ENCODE measurements at places on chromosomes 3 and 15.

- DNase-seq, result no peak
Measured at GRCh38 chr3:188624828-188625227, 470.9 kb downstream of the LPP start.

GRCh38 chr15:63505842-63506222, 1.4 kb downstream of the USP3 start:
- no peak for DNase-seq

DNA sequence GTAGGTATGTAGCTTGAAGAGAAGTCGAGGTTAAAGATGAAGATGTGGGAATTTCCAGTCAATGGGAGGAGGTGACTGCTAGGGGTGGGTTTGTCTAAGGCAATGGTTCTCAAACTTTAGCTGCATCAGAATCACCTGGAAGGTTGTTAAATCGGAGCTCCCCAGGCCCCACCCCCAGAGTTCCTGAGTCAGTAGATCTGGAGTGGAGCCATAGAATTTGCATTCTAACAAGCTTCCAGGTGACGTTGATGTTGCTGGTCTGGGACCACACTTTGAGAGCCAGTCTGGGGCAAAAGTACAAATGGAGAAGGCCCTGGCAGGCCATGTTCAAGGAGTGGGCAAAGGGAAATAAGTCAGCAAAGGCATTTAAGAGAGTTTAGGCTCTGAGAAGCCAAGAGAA, 69.1 kb downstream of the CMTM8 start:
- no peak for DNase-seq

DNA sequence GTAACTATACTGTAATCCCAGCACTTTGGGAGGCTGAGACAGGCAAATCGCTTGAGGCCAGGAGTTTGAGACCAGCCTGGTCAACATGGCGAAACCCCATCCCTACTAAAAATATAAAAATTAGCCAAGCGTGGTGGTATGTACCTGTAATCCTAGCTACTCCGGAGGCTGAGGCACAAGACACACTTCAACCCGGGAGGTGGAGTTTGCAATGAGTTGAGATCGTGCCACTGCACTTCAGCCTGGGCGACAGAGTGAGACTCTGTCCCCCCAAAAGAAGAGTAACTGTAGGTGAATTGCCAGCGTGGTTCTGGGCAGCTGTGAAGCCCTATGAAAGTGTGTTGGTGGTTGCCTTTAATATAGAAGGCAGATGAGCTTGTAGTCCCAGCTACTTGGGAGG, 95.9 kb downstream of the SLCO3A1 start:
- no peak for DNase-seq

GRCh38 chr15:45719490-45719889, 84.7 kb downstream of the SQOR start:
- no peak for DNase-seq

DNA sequence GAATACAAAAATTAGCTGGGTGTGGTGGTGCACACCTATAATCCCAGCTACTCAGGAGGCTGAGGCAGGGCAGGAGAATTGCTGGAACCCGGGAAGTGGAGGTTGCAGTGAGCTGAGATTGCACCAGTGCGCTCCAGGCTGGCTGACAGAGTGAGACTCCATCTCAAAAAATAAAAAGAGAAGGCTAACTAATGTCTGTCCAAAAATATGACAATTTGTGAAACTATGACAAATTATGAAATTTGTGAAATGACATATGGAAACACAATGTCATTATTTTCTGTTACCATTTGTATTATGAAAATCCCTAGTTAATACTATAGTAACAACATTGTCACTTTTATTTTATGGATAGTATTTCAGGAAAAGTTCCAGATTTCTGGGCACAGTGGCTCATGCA, 1306.3 kb upstream of the EPHA6 start:
- DNase-seq, result no peak

DNA sequence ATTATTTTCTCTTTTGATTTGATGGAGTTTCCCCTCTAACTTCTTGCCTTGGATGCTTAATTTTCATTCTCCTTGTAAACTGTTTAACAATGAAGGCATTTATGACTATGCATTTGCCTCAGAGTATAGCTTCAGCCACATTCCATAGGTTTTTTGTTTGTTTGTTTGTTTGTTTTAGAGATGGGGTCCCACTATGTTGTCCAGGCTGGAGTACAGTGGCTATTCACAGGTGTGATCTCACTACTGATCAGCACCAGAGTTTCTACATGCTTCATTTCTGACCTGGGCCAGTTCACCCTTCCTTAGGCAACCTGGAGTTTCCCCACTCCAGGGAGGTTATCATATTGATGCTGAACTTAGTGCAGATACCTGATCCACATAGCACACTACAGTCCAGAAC, 4.1 kb downstream of the SECISBP2L start:
- DNase-seq, result no peak

DNA sequence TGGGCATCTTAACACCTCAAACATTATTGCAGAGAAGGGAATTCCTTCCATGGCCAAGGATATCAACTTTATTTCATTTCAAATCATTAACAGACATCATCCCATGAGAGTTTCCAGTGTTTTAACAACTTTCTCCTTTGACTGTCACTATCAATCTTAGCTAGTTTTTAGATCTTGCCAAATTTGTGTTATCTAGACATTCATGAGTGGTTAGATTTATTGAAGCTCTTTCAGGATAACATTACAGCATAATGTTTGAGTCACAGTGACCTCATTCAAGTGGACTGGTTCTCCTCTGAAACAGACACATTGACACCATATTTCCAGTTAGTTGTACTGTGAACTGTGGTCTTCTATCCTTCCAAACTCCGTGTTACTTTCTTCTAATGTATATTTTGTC, 8.6 kb upstream of the TNFAIP8L3 start:
- no peak for DNase-seq

DNA sequence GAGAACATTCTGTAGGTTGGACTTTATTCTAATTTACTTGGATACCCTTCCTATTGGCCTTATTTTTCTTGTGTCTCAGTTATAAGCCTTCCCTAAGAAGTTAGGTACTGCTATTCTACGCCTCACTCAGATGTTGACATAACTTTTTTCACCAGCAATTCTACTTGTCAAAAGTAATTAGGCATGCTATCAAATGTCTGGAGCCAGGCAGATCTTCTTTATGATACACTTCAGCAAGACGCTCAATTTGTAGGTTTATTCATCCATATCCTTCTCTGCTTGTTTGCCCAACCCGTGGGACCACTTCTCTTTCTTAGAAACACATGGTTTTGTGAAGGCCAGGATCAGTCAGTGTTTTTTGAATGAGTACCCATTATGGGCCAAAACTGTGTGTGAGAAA, 36.2 kb upstream of the COL8A1 start:
- DNase-seq, result no peak

- no peak for DNase-seq
Measured at GRCh38 chr3:28923994-28924393, 356.9 kb upstream of the RBMS3 start.

DNA sequence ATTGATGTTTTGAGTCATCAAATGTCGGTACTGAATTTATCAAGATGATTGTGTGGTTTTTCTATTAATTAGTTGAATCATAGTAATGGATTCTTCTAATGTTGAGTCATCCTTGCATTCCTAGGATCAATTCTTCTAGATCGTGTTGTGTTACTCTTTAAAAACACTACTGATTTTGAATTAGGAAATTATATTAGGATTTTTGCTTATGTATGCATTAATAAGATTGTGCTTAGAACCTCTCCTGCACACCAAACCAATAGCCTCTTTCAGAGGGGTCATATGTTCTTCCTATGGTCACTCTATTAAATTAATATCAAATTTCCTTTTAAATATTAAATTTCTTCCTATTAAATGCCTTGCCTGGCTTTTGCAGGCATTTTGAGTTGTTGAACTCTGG, 151.7 kb upstream of the TOPAZ1 start:
- no peak for DNase-seq

DNA sequence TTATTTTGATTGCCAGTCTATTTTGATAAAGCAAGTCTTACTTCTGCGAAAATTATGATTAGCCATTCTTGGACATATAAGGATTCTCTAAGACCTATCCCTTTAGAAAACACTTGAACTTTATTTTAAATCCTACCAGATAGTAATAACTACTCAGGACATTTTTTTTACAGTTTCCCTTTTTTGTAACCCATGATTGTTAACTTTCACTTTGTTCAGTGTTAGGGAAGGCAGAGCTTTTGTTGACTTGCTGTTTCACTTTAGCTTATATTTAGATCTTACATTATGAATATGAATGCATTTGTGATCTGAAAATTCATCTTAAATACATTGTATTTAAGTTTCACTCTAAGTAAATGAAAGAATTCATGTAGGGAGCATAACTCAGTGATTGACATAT, 167.0 kb downstream of the AKAP13 start:
- DNase-seq, result no peak

- no peak for DNase-seq
Measured at GRCh38 chr15:67311731-67312130, 57.1 kb downstream of the IQCH start.

GRCh38 chr3:152574461-152575079, 260.4 kb upstream of the P2RY1 start:
- DNase-seq, result peak; percentile 67

- no peak for DNase-seq
Measured at GRCh38 chr3:66497288-66497984, 3.4 kb downstream of the LRIG1 start.

- no peak for DNase-seq
Measured at GRCh38 chr3:109570408-109570807, 233.1 kb upstream of the DPPA4 start.

DNA sequence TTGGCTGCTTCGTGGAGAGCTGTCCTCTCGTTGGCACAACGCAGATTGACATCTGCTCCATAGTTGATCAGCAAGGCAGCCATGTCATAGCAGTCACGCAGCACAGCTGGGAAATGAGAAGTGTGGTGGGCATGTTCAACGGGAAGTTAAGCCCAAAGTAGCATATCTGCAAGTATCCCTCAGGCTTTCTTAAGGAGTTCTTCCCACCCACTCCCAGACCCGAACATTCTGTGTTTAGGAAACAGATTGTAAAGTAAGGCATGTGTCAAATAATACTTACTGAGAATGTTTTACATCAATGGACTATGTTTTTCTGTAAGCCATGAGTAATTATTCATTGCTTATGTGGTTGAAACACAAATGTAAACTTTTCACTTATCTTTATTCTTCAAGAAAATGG, 9.2 kb downstream of the ASB14 start:
- no peak for DNase-seq

- no peak for DNase-seq
Measured at GRCh38 chr3:16441371-16441875, 72.1 kb downstream of the RFTN1 start.

GRCh38 chr15:100918690-100919480, at the start of gene LRRK1:
Gene LRRK1, plus strand, starts transcription at chr15:100919357. Its CDS starts 5,276 bp downstream, at chr15:100924633.
- DNase-seq, result peak; percentile 73

DNA sequence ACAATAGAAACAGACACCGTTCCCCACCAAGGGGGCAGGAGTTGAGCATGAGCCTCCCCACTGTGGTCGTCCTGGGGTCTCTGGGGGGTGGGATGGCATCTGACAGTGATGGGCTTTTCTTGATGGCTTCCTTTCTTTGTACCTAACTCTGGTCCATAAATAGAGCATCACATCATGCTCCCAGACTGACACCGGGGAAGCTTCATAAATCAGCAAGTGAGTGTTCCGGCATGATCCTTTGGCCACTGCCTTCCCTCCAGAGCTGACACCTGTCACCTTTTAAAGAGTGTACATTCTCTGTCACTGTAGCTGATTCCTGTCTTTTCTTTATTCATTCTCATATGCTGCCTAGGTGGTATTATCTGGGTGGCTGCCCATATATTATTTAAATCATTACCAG, 129.9 kb downstream of the ROBO2 start:
- DNase-seq, result no peak
